Amygdala (tissue), 56 donors: ENCODE measurements at places on chromosomes 7 and 10.

- peak; percentile 70 for DNase-seq
Measured at GRCh38 chr7:23184709-23185359, 3.0 kb downstream of the NUP42 start.

- no peak for DNase-seq
Measured at GRCh38 chr7:155361346-155361680, 63.6 kb downstream of the INSIG1 start.

DNA sequence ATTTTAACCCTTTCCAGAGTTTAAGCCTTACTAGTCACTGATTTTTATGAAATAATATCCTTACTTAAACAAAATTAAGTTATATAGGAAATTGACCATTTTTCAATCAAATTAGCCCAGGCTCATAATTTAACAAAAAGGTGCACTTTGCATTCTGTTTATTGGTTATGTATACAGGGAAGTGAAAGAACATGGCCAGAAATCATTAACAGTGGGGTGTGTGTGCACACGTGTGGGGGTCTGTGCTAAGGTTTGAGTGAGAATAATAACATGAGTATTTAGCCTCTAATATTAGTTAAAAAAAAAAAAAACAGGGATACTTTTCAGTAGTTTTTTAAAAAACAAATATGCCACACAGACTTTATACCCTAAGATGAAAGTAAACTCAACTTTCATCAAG is 510.5 kb upstream of the PFKP start:
- DNase-seq, result no peak

DNA sequence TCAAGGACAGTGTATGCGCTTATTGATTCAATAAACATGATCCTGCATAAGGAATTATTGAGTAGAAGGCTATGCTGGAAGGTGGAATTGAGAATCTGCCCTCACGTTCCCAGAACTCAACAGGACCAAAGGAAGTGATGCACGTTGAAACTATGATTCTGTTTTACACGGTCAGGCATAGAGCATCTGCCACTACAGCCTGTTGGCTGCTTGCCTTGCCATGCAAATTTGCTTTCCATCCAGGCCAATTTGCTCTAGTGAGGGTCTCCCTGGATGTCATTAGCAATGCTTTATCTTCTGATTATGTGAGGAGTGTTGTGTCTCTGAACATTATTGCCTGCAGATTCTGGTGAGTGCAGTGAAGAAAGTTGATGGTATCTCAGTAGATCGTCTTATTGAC is 132.9 kb downstream of the ADRA2A start:
- no peak for DNase-seq

DNA sequence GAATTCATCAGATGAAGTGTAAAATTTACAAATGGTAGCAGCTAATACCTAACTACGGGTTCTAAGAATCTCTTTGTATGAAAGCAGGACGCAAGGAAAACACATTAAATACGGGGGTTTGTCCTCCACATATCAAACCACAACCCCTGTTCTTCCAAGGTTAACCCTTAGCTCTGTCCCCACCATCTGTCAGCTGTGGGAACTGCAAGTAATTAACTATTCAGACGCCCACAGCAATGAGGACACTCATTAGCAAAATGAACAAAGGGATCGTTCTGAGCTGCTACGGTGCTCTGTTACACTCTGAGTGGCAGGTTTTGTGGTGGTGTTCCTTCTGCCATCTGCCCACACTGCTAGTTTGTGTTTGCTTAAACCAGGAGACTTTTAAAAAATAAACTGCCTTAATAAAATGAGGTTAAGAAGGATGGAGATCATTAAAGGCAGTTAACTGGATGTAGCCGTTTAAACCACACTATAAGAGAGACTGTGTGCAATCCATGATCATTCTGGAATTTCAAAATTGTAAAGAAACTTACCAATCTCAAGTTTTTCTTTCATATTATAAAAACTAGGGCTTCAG is 51.4 kb downstream of the C10orf67 start:
- DNase-seq, result peak; percentile 13

DNA sequence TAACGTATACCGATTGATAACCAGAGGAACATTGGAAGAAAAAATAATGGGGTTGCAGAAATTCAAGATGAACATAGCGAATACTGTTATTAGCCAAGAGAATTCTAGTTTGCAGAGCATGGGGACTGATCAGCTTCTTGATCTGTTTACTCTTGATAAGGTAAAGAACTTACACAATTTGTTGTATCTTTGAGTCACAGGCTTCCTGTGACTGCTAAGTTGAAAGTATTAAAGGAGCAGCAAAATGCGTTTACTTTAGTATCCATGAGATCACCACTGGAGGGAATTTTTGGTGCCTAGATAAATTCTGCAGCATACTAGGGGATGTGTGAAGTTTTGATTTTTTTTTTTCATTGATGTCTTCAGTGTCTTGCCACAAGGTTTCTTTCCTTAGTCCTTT is 103.6 kb downstream of the BTAF1 start:
- no peak for DNase-seq

DNA sequence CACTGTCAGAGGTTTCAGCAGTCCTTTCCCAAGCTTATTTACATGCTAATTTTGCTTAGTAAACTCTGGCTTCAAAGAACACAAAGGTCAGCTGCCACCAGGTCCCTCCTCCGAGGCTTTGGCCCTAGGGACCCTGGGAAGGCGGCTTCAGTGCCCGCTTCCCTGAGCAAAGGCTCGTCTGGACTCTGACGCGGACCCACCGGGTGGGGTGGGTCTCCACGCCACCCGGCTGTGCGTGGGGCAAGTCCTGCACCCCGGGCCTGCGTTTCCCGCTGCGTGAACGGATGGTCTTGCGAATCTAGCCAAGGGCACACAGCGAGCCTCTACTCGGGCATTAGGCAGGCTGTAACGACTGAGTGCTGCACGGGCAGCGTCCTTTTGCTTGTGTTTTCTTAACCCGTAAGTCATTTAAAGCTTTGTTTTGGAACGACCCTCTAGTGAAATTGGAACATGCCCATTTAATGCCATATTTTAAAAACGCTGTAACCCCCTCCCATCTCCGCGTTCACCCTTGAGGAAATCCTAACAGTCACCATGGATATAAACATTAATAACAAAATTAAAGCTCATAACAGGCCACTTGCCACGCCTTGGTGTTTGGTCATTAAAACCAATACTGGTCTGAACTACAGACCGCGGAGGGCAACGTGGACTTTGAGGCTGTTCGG is 828 bp downstream of the BNIP3 start:
- no peak for DNase-seq

- DNase-seq, result no peak
Measured at GRCh38 chr7:158289761-158290523, 297.7 kb downstream of the PTPRN2 start.

- peak; percentile 26 for DNase-seq
Measured at GRCh38 chr10:102595293-102595692, 49.0 kb upstream of the TRIM8 start.
